NCI-H510A (cell line): ENCODE measurements at places on chromosomes 7 and 10.

GRCh38 chr10:5752301-5752871 is 60.8 kb downstream of the GDI2 start:
- no peak for DNase-seq

DNA sequence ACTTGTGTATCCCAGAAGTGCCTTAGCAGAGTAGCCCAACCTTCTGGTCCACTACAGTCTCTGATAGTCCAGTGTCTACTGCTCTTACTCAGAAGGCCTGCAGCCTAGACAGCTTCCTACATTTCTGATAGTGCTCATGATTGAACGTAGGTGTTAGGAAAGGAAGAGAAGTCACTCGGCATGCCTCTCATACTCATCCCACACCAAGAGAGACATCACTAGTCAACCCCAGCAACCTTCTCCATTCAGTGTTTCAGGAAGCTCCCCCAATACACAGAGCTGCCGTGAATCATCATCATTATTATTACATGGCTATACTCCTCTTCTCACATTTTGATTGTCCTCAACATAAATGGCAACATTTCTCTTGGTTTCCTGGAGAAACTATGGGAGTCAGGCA is 166.4 kb downstream of the COBL start:
- no peak for DNase-seq

DNA sequence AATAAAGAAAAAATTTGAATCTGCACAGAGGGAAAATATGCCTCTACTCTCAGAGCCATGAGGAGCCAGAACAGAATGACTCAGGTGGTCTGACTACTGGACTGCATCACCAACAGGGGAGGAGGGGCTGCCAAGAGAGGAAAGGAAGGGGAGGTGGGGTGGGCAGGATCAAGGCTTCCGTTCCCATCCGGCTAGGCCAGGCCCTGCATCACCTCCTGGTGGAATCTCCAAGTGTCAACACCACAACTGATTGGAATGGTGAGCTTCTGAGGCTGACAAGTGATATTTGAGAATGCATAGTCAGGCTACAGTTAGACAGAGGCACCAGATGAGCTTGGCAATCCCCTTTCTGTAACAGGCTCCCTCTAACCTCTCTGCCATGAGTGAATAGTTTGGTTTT is 10.4 kb upstream of the GPR26 start:
- no peak for DNase-seq

DNA sequence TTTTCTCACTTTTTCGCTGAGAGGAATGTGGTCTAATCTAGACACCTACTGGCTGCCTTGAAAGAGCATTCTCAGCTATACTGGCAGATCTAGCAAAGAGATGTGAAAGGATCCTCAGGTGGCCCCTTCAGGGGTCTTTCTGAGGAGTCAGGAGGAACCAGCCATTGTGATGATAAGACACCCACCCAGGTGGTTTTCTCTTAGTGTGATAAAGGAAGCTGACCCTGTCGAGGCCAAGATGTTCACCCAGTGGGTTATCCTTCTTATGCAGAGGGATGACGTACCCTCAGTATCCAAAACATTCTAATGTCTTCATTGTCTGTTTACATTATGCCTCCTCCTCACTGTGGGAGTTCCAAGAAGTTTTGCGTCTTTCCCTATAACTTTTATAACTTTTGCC is 98.3 kb upstream of the LRGUK start:
- DNase-seq: no peak

DNA sequence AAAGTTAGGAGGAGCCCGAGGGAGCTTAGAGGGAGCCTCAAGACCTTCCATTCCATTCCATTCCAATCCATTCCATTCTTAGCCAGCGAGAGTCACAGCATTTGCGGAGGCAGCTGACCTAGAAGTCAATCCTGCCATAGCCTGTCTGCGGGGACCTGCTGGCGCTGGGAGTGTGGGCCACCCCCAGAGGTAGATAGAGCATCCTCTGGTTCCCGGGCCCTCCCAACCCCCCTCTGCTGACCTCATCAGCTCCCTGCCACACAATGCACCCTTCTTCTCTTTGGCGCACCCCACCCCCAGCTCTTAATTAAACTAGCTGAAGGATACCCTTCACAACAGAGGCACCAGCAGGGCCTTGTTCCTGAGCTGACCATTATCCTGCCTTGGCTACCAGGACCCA is 152.5 kb upstream of the ZMIZ1 start:
- no peak for DNase-seq

GRCh38 chr10:18151356-18151890 is 11.2 kb downstream of the CACNB2 start:
- DNase-seq: no peak

DNA sequence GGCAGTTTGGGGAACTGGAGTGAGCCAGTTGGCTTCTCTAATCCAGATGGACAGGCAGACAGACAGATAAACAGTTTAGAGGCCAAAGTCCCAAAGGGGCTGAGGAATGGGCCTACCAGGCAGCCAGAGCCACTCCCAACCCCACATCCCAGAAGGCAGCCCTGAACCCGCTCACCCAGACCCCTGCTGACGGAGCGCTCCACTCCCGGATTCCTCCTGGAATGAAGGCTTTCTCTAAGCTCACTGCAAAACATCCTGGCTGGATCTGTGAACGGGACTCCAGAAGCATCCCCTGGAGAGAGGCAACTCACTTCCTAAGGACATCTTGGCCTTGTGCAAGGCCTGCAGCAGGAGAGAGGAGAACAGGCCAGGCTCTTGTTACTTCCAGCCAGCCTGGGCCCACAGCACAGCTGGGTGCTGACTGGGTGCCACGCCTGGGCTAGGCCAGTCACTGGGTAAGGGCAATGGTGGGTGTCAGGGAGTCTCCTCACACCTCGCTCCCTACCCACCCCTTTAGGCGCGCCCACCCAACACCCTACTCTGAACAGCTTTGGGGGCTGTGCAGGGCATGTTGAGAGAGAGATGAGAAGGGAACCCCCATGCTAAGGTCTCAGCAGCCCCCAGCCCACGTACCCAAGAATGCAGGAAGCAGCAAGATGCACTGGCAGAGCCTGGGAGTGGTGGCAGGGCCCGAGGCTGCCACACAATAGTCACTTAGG is 168.6 kb upstream of the ZMIZ1 start:
- DNase-seq: no peak

DNA sequence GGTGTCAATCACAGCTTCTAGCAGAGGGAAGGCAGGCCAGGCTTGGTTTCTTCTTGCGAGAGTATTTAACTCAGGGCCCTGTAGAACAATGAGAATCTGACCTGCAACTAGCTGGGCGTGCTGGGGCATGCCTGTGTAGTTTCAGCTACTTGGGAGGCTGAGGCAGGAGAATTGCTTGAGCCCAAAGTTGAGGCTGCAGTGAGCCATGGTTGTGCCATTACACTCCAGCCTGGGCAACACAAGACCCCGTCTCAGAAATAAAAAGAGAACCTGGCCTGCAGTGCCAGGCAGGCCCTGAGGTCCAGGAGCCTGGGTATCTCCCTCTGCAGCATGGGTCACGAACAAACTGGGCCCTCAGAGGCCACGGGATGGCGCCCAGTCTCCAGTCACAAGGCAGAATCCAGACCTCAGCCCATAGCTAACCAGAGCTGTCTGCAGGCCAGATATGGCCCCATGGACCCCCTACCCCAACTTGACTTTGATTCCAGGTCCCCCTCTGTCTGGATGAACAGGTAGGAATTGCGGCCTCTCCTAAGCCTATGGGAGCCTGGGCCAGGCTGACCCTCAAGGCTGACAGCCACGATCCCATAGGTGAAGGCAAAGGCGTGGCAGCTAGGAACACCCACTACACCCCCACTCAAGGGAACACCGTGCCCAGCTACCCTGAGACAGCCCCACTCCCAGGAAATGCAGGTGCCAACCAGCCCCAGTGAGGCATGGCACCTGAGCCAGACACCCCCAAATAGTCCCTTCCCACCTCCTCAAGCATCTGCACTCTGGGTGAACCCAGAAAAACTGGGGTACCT is 102.7 kb upstream of the TNRC18 start:
- peak; percentile 17 for DNase-seq

DNA sequence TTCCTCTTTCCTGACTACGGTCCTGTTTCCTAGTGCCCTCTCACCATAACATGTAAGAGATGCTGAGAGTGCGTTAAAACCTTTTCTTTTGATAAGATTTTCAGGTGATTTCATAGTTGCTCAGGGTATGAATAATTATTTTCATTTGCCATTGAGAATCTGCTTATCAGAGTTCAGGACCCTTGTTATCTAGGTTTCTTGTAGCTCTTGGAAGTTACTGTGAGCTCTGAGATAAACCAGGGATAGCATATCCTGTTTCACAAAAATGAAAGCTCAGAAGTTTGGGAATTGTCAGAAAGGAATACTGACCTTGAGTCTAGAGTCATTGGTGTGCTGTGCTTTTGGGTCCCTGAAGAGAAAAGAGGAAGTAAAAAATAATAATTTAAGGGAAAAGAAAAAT is 76.8 kb upstream of the PRKG1 start:
- DNase-seq: no peak

DNA sequence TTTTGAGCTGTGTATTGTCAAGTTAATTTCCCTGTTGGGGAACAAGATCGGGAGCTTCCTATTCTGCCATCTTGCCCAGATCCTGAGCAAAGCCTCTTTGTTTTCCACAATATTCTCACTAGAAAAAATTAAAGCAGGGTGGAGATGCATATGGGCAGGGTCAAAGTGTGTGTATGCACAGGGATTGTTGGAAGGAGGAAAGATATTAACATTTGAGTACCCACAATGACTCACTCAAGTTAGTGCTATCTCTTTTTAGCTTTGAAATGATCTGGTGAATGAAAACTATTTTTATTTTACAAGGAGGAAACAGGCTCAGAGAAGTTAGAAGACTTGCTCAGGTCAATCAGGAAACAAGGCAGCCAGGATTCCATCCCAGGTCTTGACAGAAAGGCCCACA is 6.7 kb upstream of the BTBD16 start:
- DNase-seq: no peak

DNA sequence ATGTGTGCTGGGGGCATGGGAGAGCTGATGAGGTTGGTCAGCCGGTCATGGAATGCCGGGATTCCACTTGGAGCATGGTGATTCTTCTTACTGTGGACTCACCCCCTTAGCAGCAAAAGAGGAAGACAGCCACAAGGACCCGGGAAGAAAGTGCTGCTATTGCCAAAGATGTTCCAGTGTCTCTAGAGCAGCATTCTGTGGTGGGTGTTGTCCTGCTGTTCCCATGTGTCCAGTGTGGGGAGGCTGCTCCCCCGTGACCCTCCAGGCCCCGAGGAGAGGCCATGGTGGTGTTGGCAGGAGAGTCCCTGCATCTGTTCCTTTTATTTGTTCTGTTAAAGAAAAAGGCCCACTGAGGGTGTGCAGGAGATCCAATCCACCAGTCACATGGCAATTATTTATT is 499.4 kb downstream of the RPS24 start:
- no peak for DNase-seq

- no peak for DNase-seq
Measured at GRCh38 chr10:79098596-79099015, 29.8 kb downstream of the ZMIZ1 start.

DNA sequence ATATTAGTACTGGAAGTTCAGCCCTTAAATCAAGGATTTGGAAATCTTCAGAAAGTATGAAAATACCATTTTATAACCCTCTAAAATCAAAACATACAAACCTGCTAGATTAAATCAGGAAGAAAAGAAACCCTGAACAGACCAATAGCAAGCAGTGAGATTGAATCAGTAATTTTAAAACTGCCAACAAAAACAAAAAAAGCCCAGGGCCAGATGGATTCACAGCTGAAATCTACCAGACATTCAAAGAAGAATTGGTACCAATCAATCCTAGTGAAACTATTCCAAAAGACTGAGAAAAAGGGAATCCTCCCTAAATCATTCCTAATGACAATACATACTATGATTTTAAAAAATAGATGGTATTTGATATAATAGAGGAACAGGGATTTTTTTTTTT is 70.1 kb downstream of the MCU start:
- DNase-seq: no peak

- DNase-seq: no peak
Measured at GRCh38 chr10:118629211-118629610, 33.8 kb upstream of the PRLHR start.

GRCh38 chr10:105239311-105240219 is 598.5 kb downstream of the SORCS3 start:
- no peak for DNase-seq

GRCh38 chr10:124214610-124215375 is 121.4 kb upstream of the CHST15 start:
- no peak for DNase-seq

- DNase-seq: no peak
Measured at GRCh38 chr10:126663880-126664279, 6.6 kb downstream of the C10orf90 start.

DNA sequence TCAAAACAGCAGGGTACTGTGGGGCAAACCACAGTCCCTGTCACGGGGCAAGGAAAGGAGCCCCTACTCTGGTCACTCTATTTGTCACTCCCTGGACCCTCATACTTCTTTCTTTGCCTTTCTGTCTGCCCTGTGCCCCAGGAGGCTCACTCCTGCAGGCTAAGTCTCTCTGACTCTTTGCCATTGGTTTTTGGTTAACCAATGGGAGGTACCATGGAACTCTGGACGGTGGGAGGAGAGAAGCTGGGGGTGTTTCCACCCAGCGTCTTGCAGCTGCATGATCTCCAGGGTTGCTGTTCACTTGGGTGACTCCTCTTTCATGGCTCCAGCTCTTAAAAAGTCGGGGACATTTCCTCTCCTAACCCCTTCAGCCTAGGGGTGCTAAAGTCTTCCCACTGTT is 15.4 kb upstream of the EIF5AL1 start:
- DNase-seq: no peak

- DNase-seq: no peak
Measured at GRCh38 chr7:124101173-124101768, 68.4 kb upstream of the TMEM229A start.
